ENCODE measurements at places on chromosomes 4 and X. TPM values are rescaled to one million over a fixed set of nuclear protein-coding genes. Genes with fewer than 3 reads are reported as not detected.

MEPE gene
- not detected for total RNA-seq

PROM1 gene
- total RNA-seq, result 40.0 TPM

RPA4 gene
- 2.3 TPM for total RNA-seq

GLRA2 gene
- not detected for total RNA-seq

DNA sequence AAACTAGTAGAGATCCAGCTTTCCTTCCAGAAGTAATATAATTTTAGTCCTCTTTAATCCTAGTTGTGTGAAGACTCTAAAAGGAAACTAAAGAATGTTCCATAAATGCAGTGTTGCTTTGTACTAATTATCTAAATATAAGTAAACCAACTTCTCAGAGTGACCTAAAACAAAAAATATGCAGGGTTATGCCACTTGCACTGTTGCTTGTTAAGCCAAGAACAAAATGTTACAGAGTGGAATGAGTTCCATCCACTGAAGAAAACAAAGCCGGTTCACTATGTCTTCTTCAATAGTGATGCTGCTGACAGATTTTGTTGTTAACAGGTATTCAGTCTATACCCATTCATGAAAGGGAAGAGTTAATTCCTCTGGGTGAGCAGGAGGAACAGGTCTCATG lies 252.0 kb upstream of the DIAPH2 start:
- DNase-seq, result no peak

DNA sequence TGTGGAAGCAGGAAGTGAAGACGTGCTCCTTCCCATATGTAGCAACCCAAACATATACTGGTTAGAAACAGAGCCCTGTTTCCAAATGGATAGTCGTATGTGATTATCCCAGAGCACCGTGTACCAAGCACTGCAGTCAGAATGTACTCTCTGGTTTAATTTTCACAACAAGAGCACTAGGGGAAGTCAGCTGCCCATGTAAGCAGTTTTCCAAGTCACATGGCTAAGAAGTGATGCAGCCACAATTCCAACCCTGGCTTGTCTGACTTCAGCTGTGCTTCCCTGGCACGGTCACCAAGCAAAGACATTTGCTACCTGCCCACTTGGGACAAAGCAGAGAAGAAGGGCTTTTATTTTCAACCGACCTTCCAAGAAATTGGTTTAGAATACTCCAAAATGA lies 28.2 kb upstream of the CEP135 start:
- no peak for DNase-seq

DNA sequence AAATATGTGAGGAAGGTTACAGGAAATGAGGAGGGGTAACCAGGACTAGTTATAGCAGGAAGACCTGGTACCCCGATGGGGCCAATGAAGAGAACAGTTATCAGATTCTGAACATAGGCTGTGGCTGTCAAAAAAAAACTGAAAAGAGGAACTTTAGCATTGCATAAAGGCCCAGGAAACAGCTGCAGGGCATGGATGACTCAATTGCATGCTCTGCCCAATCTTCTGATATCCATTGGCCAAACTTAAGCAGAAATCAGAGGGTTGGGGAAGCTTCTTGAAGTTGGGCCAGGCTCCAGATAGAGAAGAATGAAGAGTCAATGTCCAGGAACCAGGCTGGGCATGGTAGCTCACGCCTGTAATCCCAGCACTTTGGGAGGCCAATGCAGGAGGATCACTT lies 1222.4 kb upstream of the PRKX start:
- DNase-seq, result no peak

DNA sequence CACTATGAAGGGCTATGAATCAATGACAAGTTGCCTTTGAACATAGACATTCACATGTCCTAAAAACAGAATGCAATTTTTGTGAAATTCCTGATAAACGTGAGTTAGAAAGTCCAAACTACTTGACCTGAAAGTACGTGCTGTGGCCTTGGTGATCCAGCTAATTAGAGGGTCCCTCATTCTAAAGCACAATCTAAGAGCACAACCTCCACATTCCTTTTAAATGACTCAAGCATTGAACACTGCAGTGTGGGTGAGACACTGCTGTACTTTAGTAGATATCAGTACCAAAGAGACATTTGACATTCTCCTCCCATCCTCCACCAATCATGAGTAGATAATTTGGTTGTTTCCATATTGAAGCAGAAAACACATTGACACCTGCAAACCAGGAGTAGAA lies 73.5 kb downstream of the FAM47B start:
- no peak for DNase-seq

DNA sequence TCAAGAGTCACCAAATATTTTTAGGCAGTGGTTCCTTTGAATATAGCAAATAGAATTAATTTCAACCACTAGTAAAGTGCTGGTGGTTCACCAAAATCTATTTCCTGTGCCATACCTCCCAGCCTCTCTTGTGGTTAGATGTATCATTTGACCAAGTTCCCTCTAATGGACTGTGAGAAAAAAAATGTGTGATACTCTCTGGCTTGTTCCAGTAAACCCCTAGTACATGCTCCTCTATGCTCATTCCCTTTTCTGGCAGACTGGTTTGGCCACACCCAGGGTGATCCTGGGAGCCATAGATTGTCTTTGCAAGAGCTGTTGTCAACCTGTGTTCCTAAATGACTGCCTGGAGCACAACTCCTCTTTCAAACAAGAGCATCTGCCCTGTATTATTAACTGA lies 109.5 kb downstream of the FRAS1 start:
- DNase-seq, result no peak

DNA sequence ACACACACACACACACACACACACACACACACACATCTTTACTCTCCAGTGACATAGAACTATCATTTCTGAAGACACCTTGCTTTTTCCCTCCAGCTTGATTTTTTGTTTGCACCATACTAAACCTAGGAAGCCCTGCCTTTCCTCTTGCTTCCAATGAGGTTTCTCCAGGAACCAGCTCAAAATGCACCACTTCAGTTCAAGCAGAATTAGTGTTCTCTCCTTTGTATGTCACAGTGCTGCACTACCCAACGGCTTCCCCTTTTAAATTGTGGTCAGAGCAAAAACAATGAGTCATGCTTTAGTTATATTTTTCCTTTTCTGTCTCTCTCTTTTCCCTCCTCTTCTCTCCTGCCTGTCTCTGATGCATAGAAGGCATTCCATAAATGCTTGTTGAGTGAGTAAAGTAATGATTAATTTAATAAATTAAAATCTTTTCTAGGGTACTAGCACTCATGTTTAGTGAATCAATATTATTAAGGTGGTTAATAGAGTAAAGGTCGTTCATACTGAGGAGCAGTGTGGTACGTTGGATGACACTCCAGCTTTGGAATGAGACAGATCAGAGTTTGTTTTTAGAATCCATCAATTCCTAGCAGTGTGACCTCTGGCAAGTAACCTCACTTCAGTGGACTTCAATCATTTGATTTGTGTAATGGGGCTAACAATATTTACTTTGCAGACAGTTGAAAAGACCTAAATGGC lies 5.9 kb downstream of the RTL3 start:
- DNase-seq, result no peak

GRCh38 chr4:184814686-184815045 lies 11.1 kb downstream of the ACSL1 start:
- no peak for DNase-seq

GRCh38 chr4:154343651-154344050 lies 147.9 kb downstream of the DCHS2 start:
- DNase-seq, result no peak

- DNase-seq, result no peak
These were observed 7.5 kb downstream of the AMER1 start for GRCh38 chrX:64198036-64198435.
